ENCODE measurements at places on chromosomes 11 and 22. TPM values are rescaled to one million over a fixed set of nuclear protein-coding genes. Genes with fewer than 3 reads are reported as not detected.

The GLB1L2 gene
- 0.34 TPM for total RNA-seq

The LGALS12 gene
- total RNA-seq: not detected

The ADAMTS8 gene
- not detected for total RNA-seq

The LIMK2 gene
- total RNA-seq: 92.9 TPM

The OR5AS1 gene
- total RNA-seq: not detected

The BRD1 gene
- 26.8 TPM for total RNA-seq

The CDC45 gene
- 3.1 TPM for total RNA-seq
